Activated CD4-positive, alpha-beta T cell treated with anti-CD3 and anti-CD28 coated beads, Interleukin-2, amount 10 ng/mL, durations not matched to agents 7 days and 5 days (primary cell): ENCODE measurements at places on chromosomes 7 and 10. TPM values are rescaled to one million over a fixed set of nuclear protein-coding genes. Genes with fewer than 3 reads are reported as not detected.
A peak's percentile ranks its signal among the peaks of the same experiment; 100 is the strongest.

GRCh38 chr10:73806176-73806950, 5.0 kb downstream of the NDST2 start:
- no peaks in the 10 kb centered on the region for H3K27me3 ChIP-seq
- peaks cover 65% of the 10 kb centered on the region for H3K36me3 ChIP-seq
- H3K4me3 ChIP-seq: no peak overlapping the region
- DNase-seq: no peak

DNA sequence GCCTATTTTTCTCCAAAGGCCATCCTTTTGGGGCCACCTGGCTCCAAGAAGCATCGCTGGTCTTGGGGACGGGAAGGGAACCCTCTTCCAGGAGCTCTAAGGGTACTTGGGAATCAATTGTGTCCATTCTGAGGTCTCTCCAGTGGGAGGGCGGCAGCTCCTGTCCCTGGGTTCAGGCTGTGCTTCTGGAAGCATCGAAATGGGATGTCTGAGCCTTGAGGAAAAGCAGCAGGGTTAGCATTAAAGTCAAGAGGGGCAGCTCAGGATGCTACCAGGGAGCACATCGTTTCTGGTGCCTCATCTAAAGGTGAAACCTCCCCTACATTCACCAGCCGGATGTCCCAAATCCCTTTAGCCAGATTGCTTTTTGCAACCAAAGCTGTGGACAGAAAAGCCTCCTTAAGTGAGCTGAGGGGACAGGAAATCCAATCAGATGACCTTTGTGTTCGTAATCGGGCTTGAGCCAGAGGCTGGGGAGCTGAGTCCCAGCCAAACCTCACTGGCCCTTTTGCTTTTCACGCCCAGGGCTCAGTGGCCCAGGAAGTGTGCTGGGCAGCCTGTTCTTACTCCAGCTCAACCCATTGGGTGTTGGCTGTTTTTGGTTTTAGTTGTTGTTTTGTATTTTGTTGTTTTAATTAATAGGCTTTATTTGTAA, 88.8 kb upstream of the ANLN start:
- no peak overlapping the region for H3K4me3 ChIP-seq
- H3K36me3 ChIP-seq: no peaks in the 10 kb centered on the region
- no peaks in the 10 kb centered on the region for H3K4me1 ChIP-seq
- H3K27me3 ChIP-seq: no peaks in the 10 kb centered on the region

DNA sequence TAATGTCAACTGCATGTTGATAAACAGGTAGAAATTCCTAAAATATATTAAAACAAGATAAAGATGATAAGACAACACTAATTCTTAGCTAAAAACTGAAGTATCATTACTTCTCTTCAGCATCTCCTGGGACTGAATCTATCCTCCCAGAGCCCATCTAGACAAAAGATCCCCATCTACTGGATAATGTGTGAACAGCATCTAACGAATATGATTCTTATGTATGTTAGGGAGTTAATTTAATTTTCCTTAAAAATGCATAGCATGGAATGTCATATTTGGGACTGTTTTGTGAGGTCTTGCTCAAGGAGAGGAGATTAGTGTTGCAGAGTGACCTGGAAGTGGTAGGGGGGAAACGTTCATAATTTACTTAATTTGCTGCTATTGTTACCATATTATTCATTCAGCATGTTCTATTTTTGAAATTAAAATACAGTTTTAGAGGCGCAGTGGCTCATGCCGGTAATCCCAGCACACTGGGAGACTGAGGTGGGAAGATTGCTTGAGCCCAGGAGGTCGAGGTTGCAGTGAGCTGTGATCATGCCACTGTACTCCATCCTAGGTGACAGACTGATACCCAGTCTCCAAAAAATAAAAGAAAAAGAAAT, 305.1 kb upstream of the CSTF2T start:
- no peak overlapping the region for H3K4me3 ChIP-seq
- no peak for DNase-seq
- no peak overlapping the region for H3K27ac ChIP-seq
- no peaks in the 10 kb centered on the region for H3K36me3 ChIP-seq
- peaks cover 2% of the 10 kb centered on the region for H3K27me3 ChIP-seq

DNA sequence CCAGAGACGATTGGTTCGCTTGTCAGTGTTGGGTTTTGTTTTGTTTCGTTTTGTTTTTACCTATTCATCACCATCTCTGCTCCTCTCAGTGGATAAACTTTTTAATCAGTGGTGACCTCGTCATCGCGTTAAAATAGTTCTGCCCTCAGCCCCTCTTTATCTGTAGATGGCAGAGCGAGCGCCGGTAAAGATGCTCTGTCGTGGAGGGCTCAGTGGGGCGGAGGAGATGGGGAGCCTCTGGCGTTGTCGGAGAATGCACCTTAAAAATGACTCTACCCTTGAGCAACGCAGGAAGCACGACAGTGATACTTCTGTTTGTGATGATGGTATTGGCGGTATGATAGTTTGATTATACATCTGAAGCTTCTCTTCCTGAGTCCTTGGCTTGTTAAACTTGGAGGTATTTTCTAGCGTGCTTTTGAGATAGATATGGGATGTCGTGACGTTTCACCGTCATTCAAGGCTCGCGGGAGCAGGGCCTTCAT, 554 bp downstream of the CSGALNACT2 start:
- H3K4me3 ChIP-seq: peak overlapping the region; percentile 87
- H3K4me1 ChIP-seq: peaks cover 68% of the 10 kb centered on the region
- H3K36me3 ChIP-seq: peaks cover 36% of the 10 kb centered on the region
- peak; percentile 73 for DNase-seq
- peak overlapping the region; percentile 97 for H3K27ac ChIP-seq

- DNase-seq: no peak
- H3K4me1 ChIP-seq: no peaks in the 10 kb centered on the region
- peaks cover 14% of the 10 kb centered on the region for H3K27me3 ChIP-seq
- H3K36me3 ChIP-seq: no peaks in the 10 kb centered on the region
- H3K4me3 ChIP-seq: no peak overlapping the region
Observed at GRCh38 chr7:132590162-132590561, 13.9 kb upstream of the PLXNA4 start.

GRCh38 chr10:96645191-96645721, 58.4 kb upstream of the TM9SF3 start:
- H3K27ac ChIP-seq: no peak overlapping the region
- H3K4me1 ChIP-seq: peaks cover 18% of the 10 kb centered on the region
- DNase-seq: no peak
- no peaks in the 10 kb centered on the region for H3K36me3 ChIP-seq

Gene SUN3
- total RNA-seq: not detected

Gene ADAM22
- total RNA-seq: 1.1 TPM
